H1 (cell line): ENCODE measurements at places on chromosomes 2 and 18.

DNA sequence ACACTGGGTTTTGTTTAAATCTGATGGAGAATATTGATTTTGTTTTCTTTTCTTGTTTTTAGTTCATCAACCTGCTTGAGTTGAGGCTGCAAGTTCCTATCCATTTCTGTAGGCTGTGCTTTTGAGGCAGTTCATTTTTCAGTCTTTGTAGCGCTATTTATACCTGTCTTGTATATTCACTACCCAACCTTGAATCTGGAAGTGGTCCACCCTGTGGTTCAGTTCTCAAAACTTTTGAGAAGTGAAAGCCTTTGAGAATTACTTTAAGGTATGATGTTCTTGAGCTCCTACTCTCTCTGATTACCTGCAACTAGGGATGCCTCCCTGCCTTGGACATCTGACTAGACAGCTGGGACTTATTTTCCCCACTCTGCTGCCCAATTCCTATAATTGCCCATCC lies 53.5 kb upstream of the KCNE4 start:
- DNase-seq, result no peak

DNA sequence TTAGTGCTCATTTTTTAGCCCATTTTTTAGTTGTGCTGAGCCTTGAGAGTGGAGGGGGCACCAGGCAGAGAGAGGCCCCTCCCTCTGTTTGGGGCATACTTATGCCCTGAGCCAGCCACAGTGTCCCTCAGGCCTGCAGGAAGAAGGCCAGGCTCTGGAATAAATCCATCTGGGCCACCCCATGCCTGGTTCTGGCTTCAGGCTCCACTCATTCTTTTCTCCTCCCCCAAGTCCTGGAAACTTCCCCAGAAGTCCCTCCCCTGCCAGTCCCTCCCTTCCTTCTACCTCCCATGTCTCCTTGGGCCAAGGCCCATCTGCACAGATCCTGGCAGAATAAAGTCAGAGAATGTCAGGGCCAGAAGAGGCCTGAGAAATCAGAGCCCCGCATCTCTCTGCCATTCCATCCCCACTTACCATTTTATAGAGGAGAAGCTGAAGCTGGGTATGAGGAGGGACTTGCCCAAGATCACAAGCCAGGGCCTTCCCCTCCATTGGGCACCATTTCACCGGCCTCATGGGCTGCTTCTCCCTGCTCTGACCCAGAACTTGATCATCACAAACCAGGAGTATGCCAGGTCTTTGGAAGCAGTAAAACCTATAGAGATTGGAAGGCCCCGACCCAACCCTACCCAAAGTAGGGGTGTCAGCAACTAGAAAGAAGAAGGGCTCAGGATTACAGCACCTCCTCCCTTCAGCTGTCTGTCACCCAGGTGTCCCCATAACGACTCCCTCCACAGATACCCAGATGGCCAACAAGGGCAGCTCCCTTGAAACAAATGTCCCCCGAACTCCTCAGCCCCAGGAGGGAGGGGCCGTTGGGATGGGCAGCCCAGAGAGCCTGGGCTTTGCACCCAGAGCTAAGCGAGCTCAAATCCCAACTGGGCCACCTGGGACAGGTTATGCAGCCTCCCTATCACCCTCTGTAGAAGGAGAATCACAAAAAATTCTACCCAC lies 108.4 kb downstream of the POLR1A start:
- DNase-seq, result no peak

DNA sequence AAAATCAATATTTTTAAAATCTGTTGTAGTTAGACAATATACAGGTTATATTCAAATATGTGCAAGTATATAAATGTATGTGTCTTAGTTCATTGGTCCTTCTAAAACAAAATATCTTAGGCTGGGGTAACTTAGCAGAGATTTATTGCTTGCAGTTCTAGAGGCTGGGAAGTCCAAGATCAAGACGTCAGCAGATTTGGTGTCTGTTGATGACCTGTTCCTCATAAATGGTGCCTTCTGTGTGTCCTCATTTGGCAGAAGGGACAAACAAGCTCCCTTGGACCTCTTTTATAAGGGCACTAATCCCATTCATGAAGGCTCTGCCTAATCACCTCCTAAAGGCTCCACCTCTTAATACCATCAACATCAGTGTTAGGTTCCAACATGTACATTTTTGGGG lies 31.3 kb downstream of the ABI2 start:
- DNase-seq, result no peak

- DNase-seq, result no peak
These were observed 210.2 kb downstream of the NCK2 start for GRCh38 chr2:105954891-105955290.

GRCh38 chr2:54212456-54212855 lies 43.6 kb downstream of the TSPYL6 start:
- no peak for DNase-seq

- no peak for DNase-seq
These were observed 55.3 kb upstream of the HAAO start for GRCh38 chr2:42847596-42848151.
